ENCODE measurements at places on chromosomes 11 and 22. TPM values are rescaled to one million over a fixed set of nuclear protein-coding genes. Genes with fewer than 3 reads are reported as not detected.

The RAC2 gene
- 410 TPM for total RNA-seq

- no peak for DNase-seq
- H3K4me3 ChIP-seq = no peak overlapping the region
- peaks cover 5% of the 10 kb centered on the region for H3K4me1 ChIP-seq
- no peaks in the 10 kb centered on the region for H3K36me3 ChIP-seq
- H3K27me3 ChIP-seq = no peaks in the 10 kb centered on the region
These were observed 38.5 kb downstream of the GAB2 start for GRCh38 chr11:78379039-78379670.

- H3K27me3 ChIP-seq = no peaks in the 10 kb centered on the region
- DNase-seq = no peak
- no peaks in the 10 kb centered on the region for H3K4me1 ChIP-seq
- H3K4me3 ChIP-seq = no peak overlapping the region
- H3K27ac ChIP-seq = no peak overlapping the region
These were observed 263.0 kb upstream of the CADM1 start for GRCh38 chr11:115767047-115767802.

- no peak overlapping the region for H3K4me3 ChIP-seq
- H3K27me3 ChIP-seq = no peaks in the 10 kb centered on the region
- H3K36me3 ChIP-seq = peaks cover 36% of the 10 kb centered on the region
These were observed 37.7 kb downstream of the TPCN2 start for GRCh38 chr11:69086152-69087132.

GRCh38 chr11:113521737-113522517 is 46.7 kb upstream of the DRD2 start:
- no peaks in the 10 kb centered on the region for H3K36me3 ChIP-seq
- H3K27me3 ChIP-seq = no peaks in the 10 kb centered on the region
- no peaks in the 10 kb centered on the region for H3K4me1 ChIP-seq
- DNase-seq = no peak

DNA sequence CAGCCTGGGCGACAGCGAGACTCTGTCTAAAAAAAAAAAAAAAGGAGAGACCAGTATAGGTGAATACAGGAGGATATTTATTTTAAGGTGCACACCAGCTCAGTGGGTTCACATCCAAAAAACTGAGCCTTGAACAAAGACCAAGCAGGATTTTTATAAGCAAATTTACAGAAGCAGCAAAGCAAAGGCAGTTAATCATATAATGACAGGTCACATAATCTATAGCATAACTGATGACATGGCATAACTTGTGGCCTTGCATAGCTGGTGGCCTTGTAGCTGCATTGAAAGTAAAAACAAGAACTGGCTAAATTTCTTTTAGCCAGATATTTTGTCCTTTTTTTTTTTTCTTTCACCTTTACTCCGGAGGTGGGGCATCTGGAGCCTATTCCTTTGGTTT is 2.7 kb upstream of the PLAAT3 start:
- no peak for DNase-seq
- no peaks in the 10 kb centered on the region for H3K27me3 ChIP-seq
- no peak overlapping the region for H3K27ac ChIP-seq

DNA sequence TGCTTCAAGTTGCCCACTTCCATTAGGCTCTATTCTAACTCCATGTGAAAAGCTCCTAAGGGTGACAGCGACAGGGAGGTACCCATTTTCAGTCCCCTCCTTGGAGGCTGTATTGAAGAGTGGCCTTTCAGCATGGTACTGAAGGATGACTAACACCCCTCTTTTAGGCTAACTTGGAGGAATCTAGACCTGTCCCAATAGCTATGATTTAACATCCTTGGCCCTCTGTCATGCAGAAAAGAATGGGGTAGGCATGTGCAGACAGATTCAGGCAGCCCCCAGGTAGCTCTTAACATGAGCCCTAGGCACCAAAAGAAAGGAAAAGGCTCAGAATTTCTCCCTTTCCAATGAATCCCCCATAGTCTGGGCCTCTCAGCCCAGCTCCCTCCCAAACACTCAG is 89.3 kb upstream of the AMOTL1 start:
- no peak overlapping the region for H3K4me3 ChIP-seq
- H3K4me1 ChIP-seq = no peaks in the 10 kb centered on the region
- no peak overlapping the region for H3K27ac ChIP-seq
- no peaks in the 10 kb centered on the region for H3K36me3 ChIP-seq
- DNase-seq = no peak

The PGA5 gene
- total RNA-seq = not detected

The OR52D1 gene
- total RNA-seq = not detected

The KCNE3 gene
- 0.73 TPM for total RNA-seq

DNA sequence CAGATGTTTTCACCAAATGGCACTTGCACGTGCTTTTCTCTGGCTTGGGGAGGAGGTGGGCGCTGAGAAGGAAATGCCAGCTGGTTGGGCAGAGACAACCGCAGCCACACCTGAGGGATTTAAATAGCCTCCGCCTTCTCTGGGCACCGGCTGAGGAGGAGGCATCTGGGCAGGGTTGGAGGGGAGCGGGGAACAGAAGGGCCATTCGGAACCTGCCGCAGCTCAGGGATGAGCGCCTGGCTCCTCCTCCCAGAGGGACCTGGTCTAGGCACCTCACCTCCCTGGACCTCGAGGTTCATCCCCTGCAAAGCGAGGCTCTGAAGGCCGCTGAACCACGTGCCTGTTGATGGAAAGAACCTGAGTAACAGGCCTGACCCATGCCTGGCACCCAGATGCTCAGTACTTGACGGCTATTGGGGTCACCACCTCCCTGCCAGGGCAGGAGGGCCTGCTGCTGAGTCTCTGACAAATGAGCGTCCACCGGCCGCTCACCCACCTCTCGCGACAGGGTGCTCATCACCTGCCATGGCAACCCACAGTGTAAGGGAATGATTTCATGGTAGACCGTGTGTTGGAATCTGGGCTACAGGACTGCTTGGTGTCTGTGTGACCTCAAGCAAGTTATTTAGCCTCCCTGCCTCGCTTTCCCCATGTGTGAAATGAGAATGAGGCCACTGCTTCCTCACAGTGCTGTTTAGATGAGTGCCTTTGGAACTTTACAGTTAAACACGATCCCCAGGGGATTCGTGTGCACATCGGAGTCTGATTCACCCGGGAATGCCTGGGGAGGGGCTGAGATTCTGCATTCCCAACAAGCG is 2.0 kb upstream of the KDELR3 start:
- H3K27ac ChIP-seq = no peak overlapping the region
- DNase-seq = no peak
- peaks cover 23% of the 10 kb centered on the region for H3K4me1 ChIP-seq
- H3K36me3 ChIP-seq = no peaks in the 10 kb centered on the region
- peaks cover 85% of the 10 kb centered on the region for H3K27me3 ChIP-seq

DNA sequence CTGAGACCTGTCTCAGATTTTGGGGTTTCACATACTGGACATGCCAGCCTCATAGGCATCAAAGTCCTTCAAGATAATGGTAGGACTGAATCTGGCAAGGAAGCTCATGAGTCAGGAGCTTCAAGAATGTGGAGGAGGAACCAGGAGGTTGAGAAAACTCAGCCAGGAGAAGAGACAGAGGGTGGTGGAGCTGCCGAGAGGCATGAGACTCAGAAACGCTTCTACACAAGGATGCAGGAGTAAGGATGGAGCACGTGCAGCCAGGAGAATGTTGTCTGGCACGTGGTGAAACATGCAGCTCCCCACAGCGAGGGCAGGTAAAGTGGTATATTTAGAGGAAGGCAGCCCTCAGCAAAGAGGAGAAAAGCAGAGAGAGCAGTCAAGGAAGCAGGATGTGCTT is 148.7 kb upstream of the ISX start:
- H3K4me1 ChIP-seq = no peaks in the 10 kb centered on the region
- DNase-seq = no peak
- no peaks in the 10 kb centered on the region for H3K36me3 ChIP-seq
- peaks cover 5% of the 10 kb centered on the region for H3K27me3 ChIP-seq

GRCh38 chr22:22520667-22521602 is 865 bp upstream of the ZNF280A start:
- DNase-seq = no peak
- no peaks in the 10 kb centered on the region for H3K36me3 ChIP-seq

The PANX3 gene
- total RNA-seq = not detected

- H3K27me3 ChIP-seq = no peaks in the 10 kb centered on the region
- no peak overlapping the region for H3K27ac ChIP-seq
- H3K36me3 ChIP-seq = no peaks in the 10 kb centered on the region
- H3K4me1 ChIP-seq = no peaks in the 10 kb centered on the region
- H3K4me3 ChIP-seq = no peak overlapping the region
- no peak for DNase-seq
These were observed 4.5 kb upstream of the CCDC81 start for GRCh38 chr11:86370171-86370570.

The KRTAP5-11 gene
- total RNA-seq = not detected

- H3K27me3 ChIP-seq = no peaks in the 10 kb centered on the region
- H3K4me3 ChIP-seq = no peak overlapping the region
- H3K4me1 ChIP-seq = no peaks in the 10 kb centered on the region
- no peaks in the 10 kb centered on the region for H3K36me3 ChIP-seq
These were observed 7.6 kb downstream of the VPS37C start for GRCh38 chr11:61153593-61154095.

The DSCAML1 gene
- total RNA-seq = 0.49 TPM

Data from T-cell (primary cell).